ENCODE measurements at places on chromosomes 4 and X. TPM values are rescaled to one million over a fixed set of nuclear protein-coding genes. Genes with fewer than 3 reads are reported as not detected.

GRCh38 chr4:101101072-101101471, 246.3 kb downstream of the PPP3CA start:
- DNase-seq = no peak
- H3K36me3 ChIP-seq = no peaks in the 10 kb centered on the region
- H3K27ac ChIP-seq = no peak overlapping the region

GRCh38 chr4:117376692-117377091, 291.3 kb upstream of the TRAM1L1 start:
- H3K4me1 ChIP-seq = no peaks in the 10 kb centered on the region
- no peaks in the 10 kb centered on the region for H3K36me3 ChIP-seq
- DNase-seq = no peak
- no peak overlapping the region for H3K4me3 ChIP-seq
- H3K27me3 ChIP-seq = no peaks in the 10 kb centered on the region
- H3K27ac ChIP-seq = no peak overlapping the region

GRCh38 chrX:71321731-71322130, 20.2 kb downstream of the ITGB1BP2 start:
- no peak overlapping the region for H3K27ac ChIP-seq
- H3K27me3 ChIP-seq = no peaks in the 10 kb centered on the region
- H3K36me3 ChIP-seq = no peaks in the 10 kb centered on the region
- H3K4me1 ChIP-seq = no peaks in the 10 kb centered on the region

- H3K4me1 ChIP-seq = no peaks in the 10 kb centered on the region
- no peak for DNase-seq
- no peaks in the 10 kb centered on the region for H3K36me3 ChIP-seq
- no peaks in the 10 kb centered on the region for H3K27me3 ChIP-seq
Observed at GRCh38 chrX:104295636-104296035, 40.9 kb upstream of the ESX1 start.

DNA sequence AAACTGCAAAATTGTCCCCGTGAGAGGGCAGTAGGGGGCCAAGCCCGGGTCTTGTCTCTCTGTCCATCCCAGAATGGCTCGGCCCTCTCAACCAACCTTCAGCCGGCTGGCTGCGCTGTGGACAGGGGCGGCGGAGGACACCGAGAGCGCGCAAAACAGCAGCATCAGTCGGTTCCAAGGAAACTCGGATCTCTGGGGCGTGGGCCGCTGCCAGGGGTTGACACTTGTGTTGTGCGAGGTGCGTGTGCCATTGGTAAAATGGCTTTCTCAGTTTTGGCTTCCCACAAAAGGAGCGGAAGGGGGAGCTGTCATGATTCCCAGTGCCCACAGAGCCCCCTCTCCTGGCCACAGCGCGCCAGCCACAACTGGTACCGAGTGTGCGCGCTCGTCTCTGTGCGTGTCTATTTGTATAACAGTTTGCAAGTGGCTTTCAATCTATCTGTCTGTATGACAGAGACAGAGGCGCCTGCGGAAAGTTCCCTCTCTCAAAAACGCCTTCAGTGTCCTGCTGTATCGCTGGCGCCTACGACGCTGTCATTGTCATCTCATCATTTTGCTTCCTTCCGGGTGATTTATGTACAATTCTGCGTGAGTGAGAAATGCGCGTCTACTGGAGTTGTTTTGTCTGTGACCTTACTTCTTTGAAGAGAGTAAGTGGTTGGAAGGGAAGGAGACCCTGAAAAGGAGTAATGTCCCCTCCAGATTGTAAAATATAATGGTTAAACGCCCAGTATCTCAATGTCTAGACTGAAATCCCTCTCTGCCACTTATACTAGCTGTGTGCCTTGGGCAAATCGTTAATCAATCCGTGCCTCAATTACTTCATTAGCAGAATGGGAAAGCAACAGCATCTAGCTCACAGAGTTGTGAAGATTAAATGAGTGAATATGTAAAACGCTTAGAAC, 1.8 kb downstream of the DKK2 start:
- peaks cover 32% of the 10 kb centered on the region for H3K27me3 ChIP-seq
- DNase-seq = no peak
- no peaks in the 10 kb centered on the region for H3K4me1 ChIP-seq
- no peaks in the 10 kb centered on the region for H3K36me3 ChIP-seq
- no peak overlapping the region for H3K27ac ChIP-seq

Gene TEX13B
- total RNA-seq = not detected

Gene ARHGAP24
- total RNA-seq = 5.2 TPM

DNA sequence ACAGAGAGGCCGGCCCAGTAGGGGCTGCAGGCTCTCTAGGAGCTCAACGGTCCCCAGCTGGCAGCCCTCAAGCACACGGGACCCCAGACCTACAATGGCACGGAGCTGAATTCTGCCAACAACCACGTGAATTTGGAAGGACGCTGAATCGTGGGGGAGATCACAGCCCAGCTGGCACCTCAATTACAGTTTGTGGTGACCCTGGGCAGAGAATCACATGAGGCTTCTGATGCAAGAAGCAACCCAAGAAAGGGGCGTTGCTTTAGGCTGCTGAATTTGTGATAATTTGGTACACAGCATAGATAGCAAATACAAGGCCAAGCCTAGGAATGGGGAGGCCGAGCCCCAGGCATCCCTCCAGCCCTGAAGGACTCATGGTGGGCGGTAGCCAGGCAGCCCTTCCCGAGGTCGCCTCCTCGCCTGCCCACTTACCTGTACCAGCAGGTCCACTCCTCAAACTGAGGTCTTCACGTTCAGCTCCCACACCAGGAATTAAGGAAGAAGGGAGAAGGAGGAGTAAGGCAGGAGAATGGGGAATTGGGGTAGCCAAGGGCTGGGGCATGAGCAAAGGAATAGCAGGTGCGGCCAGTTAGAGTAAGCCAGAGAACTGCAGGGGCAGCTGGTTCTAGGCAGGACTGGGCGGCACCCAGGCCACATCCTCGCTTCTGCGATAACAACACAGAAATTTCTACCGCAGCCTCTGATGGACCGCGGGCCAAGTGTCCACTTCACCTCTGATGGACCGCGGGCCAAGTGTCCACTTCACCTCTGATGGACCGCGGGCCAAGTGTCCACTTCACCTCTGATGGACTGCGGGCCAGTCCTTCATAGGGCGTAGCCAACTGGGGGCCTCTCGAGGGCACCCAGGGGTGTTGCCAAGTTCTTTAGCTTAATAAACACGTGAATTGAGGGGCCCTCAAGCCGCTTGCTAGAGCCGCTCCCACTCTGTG, 23.4 kb upstream of the HTRA3 start:
- no peaks in the 10 kb centered on the region for H3K4me1 ChIP-seq
- H3K36me3 ChIP-seq = no peaks in the 10 kb centered on the region
- H3K27ac ChIP-seq = no peak overlapping the region
- H3K27me3 ChIP-seq = no peaks in the 10 kb centered on the region
- no peak for DNase-seq

Gene HSFX2
- total RNA-seq = not detected

Gene LDB2
- total RNA-seq = 3.2 TPM

Gene RFC1
- total RNA-seq = 28.2 TPM

Gene SMARCA1
- 3.0 TPM for total RNA-seq

GRCh38 chr4:135191596-135191995, 990.0 kb upstream of the PABPC4L start:
- no peak overlapping the region for H3K27ac ChIP-seq
- no peaks in the 10 kb centered on the region for H3K4me1 ChIP-seq
- H3K36me3 ChIP-seq = no peaks in the 10 kb centered on the region
- no peak overlapping the region for H3K4me3 ChIP-seq

DNA sequence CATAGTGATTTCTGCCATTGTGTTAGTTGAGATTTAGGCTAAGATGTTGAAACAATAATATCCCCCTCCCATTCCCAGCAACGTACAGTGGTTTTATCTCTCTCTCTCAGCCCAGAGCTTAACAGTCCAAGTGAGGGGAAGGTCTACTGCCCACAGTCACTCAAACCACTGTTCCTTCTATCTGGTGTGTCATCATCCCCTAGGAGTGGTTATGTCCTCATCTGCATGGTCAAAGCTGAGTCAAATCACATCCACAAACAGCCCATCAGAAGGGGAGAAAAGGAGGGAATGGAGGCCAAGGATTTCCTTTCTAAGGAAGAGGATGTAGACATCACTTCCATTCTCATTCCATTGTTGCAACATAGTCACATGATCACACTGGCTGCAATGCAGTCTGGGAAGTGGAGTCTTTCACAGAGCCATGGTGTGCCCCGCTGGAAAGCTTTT, 42.8 kb upstream of the CHRNA9 start:
- no peaks in the 10 kb centered on the region for H3K27me3 ChIP-seq
- no peaks in the 10 kb centered on the region for H3K4me1 ChIP-seq
- H3K36me3 ChIP-seq = no peaks in the 10 kb centered on the region
- no peak for DNase-seq

DNA sequence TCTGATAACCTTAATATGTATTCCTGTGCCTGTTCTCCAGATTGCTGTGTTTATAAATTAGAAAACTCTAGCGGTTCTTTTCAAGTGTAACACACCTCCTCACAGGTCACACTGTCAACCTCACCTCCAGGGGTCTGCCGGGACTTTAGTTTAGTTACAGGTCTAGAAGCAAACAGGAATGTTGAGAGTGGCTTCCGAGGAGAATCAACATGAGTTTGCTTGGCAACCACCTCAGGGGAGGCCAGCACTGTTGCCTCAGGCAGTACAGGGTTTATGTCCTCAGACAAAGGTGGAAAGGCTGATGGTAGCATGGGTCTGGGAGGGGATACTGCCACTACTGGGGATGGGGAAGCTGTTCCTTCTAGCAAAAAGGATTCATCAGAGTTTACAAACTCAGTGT, 438.0 kb downstream of the DTHD1 start:
- H3K27ac ChIP-seq = no peak overlapping the region
- no peaks in the 10 kb centered on the region for H3K36me3 ChIP-seq
- H3K4me1 ChIP-seq = no peaks in the 10 kb centered on the region
- no peak overlapping the region for H3K4me3 ChIP-seq
- H3K27me3 ChIP-seq = no peaks in the 10 kb centered on the region
- no peak for DNase-seq

GRCh38 chr4:74456849-74457395, 12.0 kb downstream of the AREG start:
- H3K27me3 ChIP-seq = no peaks in the 10 kb centered on the region
- no peak overlapping the region for H3K4me3 ChIP-seq
- DNase-seq = no peak
- H3K27ac ChIP-seq = no peak overlapping the region
- H3K4me1 ChIP-seq = no peaks in the 10 kb centered on the region
- no peaks in the 10 kb centered on the region for H3K36me3 ChIP-seq

All from colonic mucosa (tissue), 4 donors.